Suppressor macrophage treated with lipopolysaccharide for 4 hours (primary cell): ENCODE measurements at places on chromosomes 12 and 14.

- no peak for DNase-seq
These were observed 18.7 kb downstream of the MANSC1 start for GRCh38 chr12:12331244-12331771.

DNA sequence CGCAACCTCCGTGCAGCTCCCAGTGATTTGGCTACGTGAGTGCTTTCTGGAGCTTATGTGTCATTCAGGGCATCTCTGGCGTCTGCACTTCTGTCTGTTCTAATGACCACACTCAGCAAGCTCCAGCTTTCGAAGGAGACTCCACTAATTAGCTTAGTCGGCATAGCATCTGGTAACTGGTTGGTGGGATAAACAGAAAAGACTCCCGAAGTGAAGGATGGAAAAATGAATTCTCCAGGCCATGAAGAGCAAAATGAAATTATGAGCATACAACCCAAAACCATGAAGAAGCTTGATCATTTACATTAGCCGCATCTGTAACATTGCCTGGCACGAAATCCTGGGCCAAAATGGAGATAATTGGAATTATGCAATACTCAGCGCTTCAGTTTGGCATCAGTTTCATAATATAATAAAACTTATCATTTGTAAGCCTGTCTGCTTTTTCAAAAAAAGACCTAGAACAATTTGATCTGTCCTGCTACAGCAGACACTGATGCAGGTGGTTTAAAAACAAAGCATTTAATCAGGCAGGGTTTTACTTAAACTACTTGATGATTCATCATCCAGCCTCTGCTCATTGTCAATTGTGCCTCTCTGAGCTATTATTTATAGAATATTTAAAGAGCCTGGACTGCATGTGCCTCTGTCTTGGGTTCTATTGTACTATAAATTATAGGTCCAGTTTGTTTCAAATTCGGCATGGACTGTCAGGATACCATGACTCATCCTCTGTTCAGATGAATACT is 87.4 kb downstream of the SYT1 start:
- no peak for DNase-seq

DNA sequence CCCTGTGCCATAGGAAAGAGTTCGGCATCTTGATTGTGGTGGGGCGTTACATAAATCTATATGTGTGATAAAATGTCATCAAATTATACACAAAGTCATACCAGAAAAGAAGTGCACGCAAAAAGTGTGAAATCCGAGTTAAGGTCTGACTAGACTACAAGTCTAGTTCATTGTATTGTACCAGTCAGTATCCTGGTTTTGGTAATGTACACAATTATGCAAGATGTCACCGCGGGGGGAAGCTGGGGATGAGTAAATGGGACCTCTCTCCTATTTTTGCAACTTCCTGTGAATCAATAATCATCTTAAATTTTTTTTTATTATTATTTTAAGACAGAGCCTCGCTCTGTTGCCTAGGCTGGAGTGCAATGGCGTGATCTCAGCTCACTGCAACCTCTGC is 43.2 kb upstream of the BCL11B start:
- DNase-seq, result peak; percentile 6

GRCh38 chr14:91108941-91109611 is 4.8 kb upstream of the DGLUCY start:
- peak; percentile 73 for DNase-seq

DNA sequence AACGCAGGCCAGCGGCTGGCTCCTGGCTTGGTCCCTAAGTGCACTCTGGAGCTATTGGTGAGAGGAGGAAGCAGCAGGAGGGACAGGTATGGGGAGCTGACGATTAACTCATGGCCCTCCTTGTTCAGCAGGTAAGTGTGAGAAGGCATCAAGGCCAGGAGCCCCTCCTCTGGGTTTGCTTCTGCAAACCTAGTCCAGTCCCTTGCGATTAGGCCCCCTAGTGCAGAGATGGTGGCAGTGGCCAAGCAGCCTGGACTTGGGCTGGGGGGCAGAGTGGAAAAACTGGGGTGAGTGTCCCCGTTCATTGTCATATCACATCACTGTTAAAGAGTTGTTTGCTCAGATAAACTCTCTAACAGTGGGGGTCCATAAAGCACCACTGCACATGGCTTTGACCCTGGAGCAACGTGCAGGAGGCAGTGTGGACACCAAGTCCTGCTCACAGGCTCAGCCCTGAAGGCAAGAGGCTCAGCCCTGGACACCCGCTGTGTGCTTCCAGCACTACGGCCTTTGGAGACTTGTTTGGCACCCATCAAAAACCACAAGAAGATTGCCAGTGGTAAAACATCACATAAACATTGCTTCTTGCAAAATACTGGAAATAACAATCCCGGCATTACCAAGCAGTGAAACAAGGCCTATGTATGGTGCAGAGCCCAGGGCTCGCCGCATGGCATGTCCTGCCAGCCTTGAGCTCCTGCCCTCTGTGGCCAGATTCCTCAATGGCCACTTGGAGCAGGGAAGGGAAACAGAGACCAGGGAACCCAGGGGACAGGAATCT is 184.3 kb upstream of the RTL1 start:
- DNase-seq, result no peak

DNA sequence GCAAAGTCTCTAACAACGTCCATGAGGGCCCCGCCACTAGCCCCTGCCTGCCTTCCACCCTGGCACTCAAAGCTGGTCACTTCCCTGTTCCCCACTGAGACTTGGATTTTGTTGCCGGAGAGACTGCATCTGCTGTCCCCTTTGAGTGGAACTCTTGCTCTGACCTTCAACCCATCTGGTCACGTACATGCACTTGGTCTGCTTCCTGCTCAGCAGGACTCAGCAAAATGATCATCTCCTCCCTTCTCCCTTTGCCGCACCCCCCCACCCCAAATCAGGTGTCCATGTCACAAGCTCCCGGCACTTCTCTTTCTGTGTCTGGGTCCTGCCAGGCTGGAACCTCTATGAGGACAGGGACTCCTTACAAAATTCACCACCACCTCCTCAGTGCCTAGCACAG is 180.9 kb downstream of the CHST11 start:
- DNase-seq, result peak; percentile 58

DNA sequence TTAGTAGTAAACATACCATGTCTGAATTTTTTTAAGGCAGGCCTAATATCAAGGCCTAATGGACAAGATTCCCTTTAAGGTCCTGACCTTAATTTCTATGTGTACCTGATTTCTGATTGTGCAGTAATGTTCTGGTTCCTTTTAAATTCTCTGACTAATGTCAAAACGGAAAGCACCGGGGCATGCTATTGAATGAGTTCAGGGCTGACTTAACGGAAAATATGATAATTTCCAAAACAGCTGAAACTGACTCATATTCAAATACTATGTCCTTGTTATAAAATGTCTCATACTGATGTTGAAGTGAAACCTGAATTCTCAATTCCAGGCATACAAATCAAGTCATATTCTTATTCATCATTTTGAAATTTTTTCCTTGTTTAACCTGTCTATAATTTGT is 6.7 kb downstream of the TAS2R43 start:
- peak; percentile 70 for DNase-seq

DNA sequence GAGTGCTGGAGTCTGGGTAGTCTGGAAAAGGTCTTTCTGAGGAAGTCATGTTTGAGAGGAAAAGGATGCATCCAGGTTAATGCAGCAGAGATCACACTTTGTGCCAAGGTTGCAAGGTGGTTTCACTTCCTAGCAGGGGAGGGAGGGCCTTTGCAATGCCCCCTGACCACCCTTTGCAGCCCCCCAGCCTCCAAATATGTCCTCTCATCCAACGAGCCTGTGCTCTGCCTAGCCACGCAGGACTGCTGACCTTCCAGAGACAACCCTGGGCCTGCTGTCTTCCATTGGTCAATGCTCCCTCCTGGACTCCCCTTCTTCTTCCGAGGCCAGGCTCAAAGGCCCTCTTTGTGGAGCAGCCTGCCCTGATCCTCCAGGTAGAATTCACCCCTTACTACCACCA is 47.3 kb upstream of the TUNAR start:
- DNase-seq, result no peak

DNA sequence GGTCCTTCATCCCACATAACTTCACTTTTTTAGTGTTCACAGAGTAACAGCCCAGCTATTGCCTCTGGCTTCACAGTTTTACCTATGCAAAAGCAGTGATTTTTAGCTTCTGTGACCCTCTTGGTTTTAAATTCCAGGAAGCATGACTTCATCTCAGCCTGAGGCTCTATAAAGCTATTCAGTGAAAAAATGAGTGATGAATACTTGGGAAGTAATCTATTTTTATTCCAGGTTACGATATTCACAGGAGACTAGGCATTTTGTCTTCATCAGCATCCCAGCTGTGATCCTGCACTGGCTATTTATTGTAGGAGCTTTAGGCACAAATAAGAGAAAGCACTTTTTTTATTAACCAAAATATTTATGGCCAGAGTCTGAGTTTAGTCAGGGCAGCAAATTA is 164.8 kb downstream of the SNAPC1 start:
- DNase-seq, result no peak

DNA sequence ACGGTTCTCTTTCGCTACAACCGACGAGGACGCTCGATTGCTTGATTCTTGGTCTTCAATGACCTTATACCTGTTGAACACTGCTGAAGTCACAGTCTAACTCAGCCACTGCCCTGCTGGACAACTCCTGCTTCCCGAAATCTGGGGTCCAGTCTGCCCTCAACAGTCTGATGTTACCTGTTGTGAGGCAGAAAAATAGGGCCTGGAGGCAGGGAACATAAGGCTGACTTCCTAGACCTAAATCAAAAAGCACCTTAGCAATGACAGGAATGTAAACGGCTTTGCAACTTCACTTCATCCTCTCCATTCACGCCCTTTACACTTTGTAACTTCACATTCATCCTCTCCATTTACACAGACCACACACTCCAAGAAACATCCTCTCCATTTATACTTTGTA is 597 bp upstream of the GLTP start:
- no peak for DNase-seq

DNA sequence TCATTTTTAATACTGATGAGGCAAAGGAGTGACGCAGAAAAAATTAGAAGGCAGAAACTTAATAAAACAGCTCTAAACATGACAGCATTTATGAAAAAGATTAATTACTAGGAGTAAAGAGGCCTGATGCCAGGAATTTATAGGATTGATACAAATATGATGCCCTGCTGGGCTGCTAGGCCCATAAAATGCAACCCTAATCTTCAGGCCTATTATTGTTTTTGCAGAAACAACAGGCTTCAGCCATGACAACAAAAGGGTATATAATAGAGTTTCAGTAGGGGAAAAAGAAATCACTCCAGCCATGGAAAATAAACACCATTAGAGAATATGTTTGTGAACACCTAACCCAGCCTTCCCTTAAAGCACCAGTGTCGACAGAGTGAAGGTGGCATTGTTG is 50.6 kb downstream of the OTX2 start:
- DNase-seq, result no peak

DNA sequence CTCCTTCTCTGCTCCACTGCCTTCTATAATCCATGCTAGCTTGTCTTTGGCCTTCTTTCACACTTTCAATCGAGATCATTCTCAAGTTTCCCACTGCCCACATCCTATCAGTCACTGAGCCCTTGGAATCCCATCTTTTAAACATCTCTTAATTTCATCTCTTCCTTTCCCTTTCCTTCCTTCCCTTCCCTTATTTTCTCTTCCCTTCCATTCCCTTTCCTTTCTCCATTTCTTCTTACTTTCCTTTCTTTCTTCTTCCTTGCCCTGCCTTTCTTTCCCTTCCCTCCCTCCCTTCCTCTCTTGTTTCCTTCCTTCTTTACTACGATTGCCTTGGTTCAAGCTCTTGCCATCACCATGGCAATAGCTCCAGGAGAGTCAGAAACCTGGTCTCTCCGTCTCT is 183.8 kb downstream of the EMP1 start:
- no peak for DNase-seq

DNA sequence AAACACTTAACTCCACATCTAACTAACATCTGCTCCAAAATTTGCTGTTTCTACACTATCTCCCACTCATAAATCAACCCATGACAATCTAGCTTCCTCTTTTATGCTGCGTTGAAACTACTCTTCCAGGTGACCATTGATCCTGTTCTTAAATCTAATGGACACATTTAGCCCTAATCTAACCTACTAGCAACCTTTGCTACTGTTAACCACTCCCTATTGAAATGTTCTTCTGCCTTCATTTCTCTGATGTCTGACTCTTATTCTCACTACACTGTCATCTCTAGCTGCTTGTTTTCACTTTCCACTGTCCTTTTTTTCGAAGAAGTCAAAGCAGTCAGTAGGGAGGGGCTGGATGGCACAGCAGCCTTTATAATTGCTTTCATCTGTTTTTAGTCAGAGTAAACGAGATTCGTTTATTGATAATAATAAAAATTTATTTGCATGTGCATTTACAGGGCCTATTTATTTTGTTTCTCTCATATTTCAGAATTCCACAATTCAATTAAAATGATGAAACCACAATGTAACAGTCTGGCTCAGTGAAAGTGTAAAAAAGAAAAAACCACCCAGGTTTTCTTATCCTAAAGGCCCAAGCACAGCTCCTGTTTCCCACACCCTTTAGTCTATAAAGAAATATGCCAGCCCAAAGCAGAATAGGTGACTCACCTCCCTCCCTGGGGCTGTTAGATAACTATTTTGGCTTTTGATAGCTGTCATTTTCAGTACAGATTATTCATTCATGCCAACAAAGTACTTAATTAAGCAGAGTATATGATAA is 44.9 kb downstream of the ATP2B1 start:
- peak; percentile 13 for DNase-seq

DNA sequence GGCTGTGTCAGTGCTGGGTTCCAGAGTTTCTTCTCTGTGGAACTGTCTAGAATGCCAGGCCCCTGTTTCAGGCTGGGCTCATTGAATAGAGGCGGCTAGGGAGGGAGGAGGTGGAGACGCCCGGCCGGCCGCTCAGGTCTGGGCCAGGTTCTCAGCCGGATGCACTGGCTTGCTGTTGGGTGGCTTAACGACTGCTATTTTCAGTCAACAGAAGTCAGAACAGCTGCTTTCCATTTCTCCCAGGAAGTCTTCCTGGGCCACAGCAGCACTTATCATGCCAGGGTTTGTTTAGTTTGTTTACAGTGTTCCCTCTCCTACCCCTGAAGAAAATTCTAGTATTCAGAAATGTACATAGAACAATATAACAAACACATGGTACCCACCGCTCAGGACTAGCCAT is 26.0 kb upstream of the VPS37B start:
- no peak for DNase-seq

DNA sequence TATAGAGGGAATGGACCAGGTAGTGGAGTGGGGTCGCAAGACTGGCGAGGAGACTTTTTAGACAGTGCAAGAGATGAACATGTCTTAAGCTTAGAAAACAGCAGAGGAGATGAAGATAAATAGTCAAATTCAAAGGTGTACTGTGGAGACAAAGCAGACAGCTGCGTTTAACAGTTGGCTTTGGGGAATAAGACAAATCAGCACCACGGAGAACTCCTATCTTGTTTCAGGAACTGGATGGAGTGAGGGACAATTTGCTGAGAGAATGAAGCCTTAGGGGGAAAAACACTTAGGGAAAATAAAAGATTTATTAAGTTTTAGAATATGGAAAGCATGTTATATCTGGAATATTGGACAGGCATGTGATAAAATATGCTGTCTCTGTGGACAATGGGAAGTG is 458.8 kb downstream of the GLT1D1 start:
- DNase-seq, result no peak

GRCh38 chr12:86634456-86635410 is 378.5 kb upstream of the MGAT4C start:
- no peak for DNase-seq
